ENCODE measurements at places on chromosomes 7 and 10.

DNA sequence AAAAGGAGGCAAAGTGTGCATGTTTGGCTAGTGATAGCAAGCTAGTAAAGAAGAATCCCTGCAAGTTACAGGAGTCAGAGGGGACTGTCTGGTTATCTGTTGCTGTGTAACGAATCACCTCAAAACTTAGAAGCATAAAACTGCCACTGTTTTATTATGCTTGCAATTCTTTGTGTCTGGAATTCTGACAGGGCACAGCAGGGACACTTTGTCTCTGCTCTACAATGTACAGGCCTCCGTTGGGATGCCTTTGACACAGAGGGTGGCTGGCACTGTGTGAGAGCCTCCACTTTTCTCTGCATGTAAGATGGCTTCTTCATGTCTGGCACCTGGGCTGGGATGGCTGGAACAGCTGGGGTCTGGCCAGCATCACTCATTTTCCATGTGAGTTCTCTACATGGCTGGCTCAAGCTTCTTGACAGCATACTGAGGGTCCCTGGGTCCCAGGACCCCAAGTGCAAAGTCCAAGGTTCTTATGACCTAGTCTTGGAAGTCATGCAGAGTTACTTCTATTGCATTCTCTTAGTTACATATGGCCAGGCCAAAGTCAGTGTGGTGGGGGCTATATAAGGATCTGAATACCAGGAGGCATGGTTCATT is 276.9 kb downstream of the RPS24 start:
- no peak for DNase-seq

DNA sequence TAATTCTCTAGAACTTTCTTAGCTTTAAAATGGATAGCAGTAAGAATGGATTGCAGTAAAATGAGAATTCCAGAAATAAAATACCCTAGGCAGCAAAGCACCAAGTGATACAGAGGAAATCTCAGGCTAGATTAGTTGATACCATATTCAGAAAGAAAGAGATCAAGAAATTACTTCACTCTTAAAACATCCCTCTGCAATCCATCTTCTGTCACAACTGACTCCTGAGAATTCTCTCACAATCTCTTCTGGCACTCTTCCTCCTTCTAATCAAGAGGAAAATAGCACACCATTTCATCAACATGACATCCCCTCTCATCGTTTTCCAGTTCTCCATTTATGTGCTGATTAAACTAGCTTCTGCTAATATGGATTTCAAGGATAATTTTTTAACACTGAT is 42.2 kb upstream of the LAMB1 start:
- DNase-seq = no peak

GRCh38 chr7:2947058-2947780 is 96.4 kb downstream of the CARD11 start:
- DNase-seq = no peak

DNA sequence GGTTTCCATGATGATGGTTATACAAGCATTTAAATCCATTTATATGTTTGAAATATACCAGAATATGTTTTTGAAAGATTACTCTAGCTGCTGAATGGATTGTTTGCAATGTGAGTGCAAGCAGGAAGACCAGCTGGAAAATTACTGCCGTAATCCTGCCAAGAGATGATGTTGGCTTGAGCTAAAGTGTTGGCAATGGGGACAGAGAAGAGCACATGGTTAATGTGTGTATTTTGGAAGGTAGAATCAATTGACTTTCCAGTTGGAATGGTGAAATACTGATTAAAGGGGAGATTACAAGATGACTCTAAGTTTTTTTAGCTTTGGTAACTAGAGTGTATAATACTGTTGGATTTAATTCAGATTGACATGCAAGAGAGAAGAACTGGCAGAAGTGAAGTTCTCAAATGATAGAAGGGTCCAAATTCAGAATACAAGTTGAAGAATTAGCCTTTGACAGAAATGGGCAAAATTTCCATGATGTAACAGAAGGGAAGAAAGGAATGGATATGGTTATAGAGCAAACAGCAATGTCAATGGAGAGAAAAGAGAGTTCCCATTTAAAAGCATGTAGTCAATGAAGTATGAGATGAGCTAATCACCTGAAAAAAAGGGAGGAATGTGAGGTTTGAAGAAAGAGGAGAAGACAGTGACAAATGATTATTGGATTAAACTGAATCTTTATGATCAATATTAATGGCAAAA is 422.0 kb downstream of the CDC14C start:
- no peak for DNase-seq

GRCh38 chr7:17421941-17422340 is 123.5 kb downstream of the AHR start:
- DNase-seq = no peak

DNA sequence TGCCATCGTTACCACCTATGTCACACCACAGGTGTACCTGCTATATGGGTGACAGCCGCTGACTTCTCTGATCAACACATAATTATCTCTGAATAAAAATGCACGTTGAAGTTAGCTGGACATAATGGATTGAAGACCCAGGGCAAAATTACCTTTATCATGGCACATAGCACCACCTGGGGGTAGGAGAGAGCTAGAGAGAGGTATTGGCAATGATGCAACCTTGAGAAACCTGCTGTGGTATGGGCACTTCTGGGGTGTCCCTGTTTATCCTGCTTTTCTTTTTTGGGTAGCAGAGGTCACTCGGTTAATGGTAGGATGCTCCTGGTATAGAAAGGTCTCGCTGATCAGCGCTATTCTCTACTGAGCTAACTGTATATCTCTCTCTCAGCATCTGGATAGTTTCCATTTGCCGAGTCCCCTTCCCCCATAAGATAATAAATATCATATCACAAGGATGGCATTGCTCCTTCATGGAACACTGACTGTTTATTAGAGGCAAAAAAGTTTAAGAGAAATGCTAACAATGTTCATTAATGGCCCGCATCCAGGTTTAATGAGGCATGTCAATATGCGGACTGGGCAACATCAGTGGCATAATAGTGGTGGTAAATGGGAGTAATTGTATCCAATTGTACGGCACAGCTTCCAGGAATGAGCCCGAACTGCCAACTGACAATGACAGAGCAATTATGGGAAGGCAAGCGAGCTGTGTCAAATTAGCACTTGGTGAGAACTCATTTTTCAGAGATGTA is 323.1 kb downstream of the TFEC start:
- DNase-seq = no peak

DNA sequence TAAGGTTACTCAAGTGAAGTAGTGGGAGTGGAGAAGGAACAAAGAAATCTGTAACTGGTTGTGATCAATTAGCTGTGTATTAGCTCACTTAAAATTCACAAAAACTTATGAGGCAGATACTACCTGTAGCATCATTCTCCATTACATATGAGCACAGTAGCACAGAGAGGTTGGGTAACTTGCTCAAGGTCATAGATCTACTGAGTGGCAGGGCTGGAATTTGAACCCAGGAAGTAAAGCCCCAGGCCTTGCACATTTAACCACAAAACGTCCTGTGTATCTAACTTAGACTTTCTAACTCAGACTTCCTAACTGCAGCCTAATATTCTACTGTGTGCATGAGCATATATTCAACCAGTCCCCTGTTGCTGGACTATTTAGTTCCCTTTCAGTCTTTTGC is 5.6 kb upstream of the SLF2 start:
- DNase-seq = no peak

GRCh38 chr7:33667196-33667595 is 238.1 kb upstream of the BMPER start:
- no peak for DNase-seq

DNA sequence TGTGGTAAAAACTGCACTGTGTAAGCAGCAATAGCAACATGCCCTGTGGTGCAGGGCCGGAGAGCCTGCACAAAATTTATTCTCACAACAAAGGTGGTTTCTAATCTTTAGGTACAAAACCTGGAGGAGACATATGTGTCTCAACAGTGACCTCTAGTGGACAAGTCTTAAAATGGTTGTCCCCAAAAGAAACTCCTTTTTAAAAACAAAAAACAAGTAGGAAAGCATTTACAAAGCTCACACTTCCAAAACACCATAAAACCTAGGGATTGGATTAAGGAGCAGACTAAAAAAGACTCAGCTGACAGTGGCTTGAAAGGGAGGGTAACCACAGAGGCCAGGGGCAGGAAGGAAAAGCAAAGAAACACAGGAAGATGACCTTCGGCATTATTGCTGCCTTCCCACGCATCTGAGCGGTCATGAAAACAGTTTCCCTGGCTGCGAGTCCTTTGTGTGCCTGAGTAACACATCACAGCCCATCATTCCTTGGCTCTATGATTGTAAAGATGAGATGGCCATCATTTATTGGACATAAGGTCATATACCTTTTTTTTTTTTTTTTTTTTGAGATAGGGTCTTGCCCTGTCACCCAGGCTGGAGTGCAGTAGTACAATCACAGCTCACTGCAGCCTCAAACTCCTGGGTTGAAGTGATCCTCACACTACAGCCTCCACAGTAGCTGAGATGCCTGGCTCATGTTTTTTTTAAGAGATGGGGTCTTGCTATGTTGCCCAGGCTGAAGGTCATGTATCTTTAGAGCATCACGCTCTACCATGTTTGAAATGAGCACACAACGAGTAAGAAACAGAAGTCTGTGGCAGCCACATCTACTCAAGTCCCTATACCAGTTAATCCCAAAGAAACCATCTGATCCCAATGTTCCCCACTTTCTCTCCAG is 39.5 kb downstream of the RSU1 start:
- DNase-seq = no peak

DNA sequence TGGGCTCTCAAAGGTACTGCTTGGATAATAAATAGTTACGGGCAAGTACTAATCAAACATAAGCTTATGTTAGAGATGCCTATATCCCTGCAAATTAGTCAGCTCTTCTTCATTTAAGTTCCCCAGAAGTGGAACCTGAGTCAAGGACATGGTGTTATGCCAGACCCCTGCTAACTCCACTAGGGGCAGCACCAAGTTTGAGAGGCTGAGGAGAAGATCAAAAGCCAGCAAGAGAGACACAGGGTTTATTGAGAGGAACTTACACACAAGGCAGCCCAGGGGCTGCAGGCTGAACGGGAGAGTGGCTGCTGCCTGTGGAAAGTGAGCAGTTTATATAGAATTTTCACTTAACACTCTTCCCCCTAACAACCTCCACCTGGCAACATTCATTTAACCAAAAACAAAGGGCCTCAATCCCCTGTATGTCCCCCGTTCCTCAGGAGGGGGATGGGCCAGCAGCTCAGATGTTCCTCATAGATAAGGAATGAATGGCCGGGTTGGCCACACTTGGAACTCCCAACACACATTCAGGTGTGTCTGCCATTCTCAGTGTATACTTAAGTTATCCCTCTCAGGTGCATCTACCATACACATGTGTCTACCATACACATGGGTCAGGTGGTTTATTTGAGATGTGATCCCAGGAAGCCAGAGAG is 62.6 kb upstream of the GHITM start:
- no peak for DNase-seq

- no peak for DNase-seq
Observed at GRCh38 chr10:72888151-72888638, 5.3 kb upstream of the OIT3 start.

- no peak for DNase-seq
Observed at GRCh38 chr10:86862373-86862772, 95.0 kb downstream of the MMRN2 start.

DNA sequence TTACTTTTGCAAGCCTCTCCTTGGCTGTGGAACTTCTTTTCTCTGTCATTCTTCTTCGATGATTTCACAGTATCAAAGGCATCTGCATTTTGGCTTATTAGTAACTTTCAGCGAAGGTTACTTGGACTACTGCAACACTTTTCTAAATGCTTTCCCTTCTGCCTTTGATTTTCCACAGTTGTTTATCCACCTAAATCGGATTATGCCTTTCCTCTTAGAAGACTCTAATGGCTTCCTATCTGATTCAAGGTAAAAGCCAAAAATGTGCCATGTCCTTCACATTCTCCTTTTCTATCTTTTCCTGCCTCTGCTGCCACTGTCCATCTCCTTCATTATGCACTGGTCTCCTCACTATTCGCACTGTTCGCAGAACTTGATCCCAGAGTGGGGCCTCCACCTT is 1606.3 kb upstream of the LRRTM3 start:
- DNase-seq = no peak

DNA sequence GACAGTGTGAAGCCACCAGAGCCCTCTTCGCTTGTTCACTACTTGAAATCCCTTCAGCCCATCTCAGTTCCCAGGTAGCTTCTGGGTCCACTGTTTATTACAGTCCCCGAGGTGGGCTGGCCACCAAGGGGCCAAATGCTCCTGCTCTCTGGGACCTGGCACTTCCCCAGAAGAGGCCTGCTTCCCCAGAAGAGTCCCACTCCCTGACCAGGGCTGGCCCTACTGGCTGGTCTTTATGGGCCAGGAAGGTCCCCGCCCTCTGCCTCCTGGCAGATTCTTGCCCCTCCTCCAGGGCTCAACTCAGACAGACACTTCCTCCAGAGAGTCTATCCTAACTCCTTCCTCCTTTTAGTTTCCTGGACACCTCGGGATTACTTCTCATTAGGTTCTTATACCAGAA is 70.7 kb upstream of the LRRC18 start:
- DNase-seq = no peak

DNA sequence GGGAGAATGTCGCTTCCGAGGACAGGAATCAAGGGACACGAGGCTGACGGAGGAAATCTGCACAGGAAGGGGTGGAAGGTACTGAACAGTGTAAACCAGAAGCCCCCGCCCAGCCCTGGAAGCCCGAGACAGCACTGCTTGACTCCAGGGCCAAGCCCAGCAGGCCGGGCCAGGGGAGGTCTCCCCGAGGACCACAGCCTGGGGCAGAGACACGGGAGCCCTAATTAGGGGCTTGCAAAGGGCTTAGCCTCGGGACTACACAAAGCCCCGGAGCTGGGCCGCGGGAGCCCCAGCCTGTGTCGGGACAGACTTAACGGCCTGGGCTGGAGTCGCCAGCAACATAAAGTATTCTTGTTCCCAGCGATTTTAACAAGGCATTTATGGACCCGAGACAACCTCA is 50.8 kb downstream of the OAT start:
- no peak for DNase-seq

GRCh38 chr7:44161371-44161770 is 20.2 kb upstream of the MYL7 start:
- DNase-seq = no peak

GRCh38 chr7:70700055-70700940 is 431.6 kb upstream of the GALNT17 start:
- DNase-seq = no peak

GRCh38 chr10:104259456-104259855 is 4.8 kb downstream of the GSTO1 start:
- no peak for DNase-seq

DNA sequence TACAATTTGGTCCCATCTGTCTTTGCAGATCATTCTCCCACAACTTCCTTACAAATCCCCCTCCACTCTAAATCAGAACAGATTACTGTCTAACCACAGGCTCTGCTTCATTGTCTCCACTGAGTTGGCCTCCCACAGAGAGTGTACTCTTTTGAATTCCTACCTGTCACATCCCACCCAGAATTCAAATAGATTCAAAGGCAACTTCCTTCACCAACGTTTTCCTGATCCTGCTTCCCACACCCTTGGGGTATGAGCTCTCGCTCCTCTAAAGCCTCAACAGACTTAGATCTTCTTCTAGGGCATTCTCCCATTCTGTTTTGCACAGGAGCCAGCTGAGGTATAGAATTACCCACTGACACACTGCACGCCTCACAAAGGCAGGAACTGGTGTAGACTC is 197.8 kb upstream of the CDCA7L start:
- no peak for DNase-seq

All from activated gamma-delta T cell treated with Interleukin-2 at 50 U/mL for 16 hours (primary cell).